ENCODE measurements at places on chromosomes 4 and X. TPM values are rescaled to one million over a fixed set of nuclear protein-coding genes. Genes with fewer than 3 reads are reported as not detected.

Gene DCAF4L1
- 0.90 TPM for total RNA-seq

Gene PAGE1
- total RNA-seq, result not detected

Gene CPEB2
- 5.4 TPM for total RNA-seq

DNA sequence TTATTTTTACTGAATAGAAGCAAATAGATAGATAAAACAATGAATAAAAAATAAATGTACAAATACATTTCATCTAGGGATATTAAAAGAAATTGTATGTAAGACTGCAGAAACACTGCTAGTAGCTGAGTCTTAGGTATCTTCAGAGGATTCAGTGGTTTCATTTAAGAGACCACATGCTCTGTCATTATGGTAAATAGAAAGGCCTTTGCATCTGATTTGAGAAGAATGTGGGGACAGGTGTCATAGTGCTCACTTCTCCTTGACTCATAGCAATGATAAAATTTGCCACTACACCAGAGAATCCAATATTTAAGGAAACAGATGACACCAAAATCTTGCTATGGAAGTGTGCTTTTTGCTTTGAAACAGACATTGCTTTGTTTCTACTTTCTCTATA, 59.8 kb upstream of the PPP1R2C start:
- no peaks in the 10 kb centered on the region for H3K4me1 ChIP-seq
- no peak overlapping the region for H3K27ac ChIP-seq
- H3K36me3 ChIP-seq, result no peaks in the 10 kb centered on the region
- H3K27me3 ChIP-seq, result no peaks in the 10 kb centered on the region

DNA sequence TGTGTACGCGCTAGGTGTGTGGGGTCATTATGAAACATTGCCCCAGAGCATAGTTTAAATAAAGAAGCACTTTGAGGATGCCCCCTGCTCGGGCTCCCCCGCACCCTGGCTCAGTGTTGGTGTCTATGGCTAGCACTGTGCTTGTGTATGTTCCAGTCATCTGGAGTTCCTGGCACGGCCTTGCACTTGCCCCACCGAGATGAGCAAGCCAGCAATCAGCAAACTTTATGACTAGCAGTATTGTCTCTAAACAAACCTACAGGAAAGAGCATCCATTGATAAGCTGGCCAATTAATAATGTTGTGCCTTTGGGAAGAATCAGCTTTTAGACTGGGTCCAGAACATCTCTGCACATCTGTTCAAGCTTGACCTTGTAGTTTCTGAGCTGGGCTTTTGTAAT, 707 bp upstream of the SHROOM4 start:
- DNase-seq, result no peak
- H3K27ac ChIP-seq, result no peak overlapping the region
- peaks cover 34% of the 10 kb centered on the region for H3K27me3 ChIP-seq
- no peak overlapping the region for H3K4me3 ChIP-seq
- H3K36me3 ChIP-seq, result no peaks in the 10 kb centered on the region

- H3K36me3 ChIP-seq, result peaks cover 12% of the 10 kb centered on the region
- peak overlapping the region; percentile 80 for H3K4me3 ChIP-seq
- peaks cover 38% of the 10 kb centered on the region for H3K4me1 ChIP-seq
- no peak for DNase-seq
Observed at GRCh38 chrX:79181401-79181800, 36.9 kb downstream of the GPR174 start.
